Hematopoietic multipotent progenitor cell treated with erythropoietin and hydrocortisone succinate and interleukin-3 and kit ligand, for 6 days (in vitro differentiated cells): ENCODE measurements at places on chromosomes 6 and 20.

GRCh38 chr20:25197183-25197869, 1.8 kb downstream of the ENTPD6 start:
- DNase-seq, result peak; percentile 32

GRCh38 chr20:44651684-44652423, at the start of gene ADA:
Gene ADA (minus strand): TSS chr20:44651699. CDS start chr20:44651607, 92 bp downstream.
- DNase-seq, result peak; percentile 61

GRCh38 chr20:34512955-34513419, 3.2 kb upstream of the DYNLRB1 start:
- DNase-seq, result peak; percentile 84

- DNase-seq, result no peak
These were observed 19.0 kb downstream of the RAB44 start for GRCh38 chr6:36716476-36717093.

DNA sequence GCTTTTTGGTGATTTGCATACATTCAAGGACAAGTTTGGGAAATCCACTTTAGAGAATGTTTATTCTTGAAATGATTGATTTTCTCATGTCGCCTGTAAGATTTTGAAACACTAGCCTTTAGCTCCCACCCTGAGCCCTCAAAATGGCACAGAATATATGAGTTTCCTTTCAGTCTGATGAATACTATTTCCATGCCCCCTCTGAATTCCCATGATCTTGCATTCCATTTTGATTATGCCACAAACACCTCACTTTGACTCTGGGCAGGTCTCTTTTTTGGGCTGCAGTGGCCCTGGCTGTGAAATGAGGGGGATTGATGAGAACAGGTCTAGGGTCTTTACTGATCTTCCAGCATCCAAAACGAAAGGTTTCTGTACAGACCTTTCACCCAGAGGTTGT, 50.4 kb downstream of the SULF2 start:
- DNase-seq, result no peak

- DNase-seq, result peak; percentile 78
These were observed 26.9 kb downstream of the RBM38 start for GRCh38 chr20:57417830-57418780.

DNA sequence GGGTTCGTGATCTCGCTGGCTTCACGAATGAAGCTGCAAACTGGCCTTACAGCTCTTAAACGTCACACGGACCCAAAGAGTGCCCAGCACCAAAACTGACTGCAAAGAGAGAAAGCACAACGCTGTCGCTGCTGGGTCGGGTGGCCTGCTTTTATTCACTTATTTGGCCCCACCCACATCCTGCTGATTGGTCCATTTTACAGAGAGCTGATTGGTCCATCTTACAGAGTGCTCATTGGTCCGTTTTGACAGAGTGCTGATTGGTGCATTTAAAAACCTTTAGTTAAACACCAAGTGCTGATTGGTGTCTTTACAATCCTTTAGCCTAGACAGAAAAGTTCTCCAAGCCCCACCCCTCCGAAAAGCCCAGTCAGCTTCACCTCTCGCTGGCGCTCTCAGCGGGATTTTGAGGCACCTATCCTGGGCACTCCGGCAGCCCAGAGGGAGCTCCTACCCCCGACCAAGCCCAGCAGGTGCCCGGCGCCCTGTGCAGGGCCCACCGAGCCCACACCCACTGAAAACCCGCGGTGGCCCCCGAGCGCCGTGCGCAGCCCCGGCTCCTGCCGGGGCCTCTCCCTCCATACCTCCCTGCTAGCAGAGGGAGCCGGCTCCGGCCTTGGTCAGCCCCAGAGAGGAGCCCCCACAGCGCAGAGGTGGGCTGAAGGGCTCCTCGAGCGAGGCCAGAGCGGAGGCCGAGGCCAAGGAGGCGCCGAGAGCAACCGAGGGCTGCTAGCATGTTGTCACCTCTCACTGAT, 40.0 kb upstream of the SMAP1 start:
- no peak for DNase-seq

DNA sequence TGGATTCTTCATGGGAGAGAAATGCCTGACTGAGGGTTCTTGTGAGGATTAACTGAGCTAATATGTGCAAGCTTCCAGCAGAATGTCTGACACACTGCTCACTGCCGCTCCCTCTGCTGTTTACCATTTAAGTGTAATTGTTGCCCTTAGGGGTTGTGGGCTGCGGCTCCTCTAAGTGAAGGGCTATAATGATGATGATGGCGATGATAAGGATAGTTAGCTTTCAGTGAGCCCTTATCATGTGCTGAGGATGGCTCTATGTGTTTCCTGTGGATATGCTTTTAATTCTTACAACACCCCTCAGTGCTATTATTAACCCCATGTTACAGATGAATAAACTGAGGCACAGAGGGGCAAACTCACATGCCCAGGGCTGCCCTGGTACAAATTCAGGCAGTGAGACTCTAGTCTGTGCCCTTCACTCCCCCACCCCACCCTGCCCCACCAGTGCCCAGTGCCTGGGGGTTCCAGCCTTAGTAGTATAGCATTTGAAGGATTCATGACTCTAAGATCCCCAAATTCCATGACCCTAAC, 33.4 kb downstream of the TGM2 start:
- peak; percentile 44 for DNase-seq

DNA sequence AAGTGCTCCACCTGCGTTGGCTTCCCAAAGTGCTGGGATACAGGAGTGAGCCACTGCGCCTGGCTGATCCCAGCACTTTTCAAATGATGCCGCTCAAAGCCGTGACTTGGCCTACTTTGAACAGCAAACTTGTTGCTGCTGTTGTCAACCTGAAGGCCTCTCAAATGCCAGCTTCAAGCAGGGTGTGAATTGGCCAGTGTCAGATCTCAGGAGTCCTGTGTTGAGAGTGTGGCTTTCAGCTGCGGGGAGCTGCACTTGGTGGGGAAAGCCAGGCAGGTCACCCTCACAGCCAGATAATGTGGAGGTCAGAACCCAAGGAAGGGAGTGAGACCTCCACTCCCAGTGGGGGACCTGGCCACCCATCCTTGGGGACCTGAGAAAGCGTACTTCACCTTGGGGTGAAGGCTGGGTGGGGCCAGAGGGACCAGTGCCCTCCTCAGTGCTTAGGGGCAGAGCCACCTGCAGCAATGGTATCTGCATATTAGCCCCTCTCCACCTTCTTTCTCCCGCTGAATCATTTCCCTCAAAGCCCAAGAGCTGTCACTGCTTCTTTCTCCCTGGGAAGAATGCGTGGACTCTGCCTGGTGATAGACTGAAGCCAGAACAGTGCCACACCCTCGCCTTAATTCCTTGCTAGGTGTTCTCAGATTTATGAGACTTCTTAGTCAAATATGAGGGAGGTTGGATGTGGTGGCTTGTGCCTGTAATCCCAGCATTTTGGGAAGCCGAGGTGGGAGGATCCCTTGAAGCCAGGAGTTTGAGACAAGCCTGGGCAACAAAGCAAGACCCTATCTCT, 19.1 kb upstream of the PANK2 start:
- no peak for DNase-seq

DNA sequence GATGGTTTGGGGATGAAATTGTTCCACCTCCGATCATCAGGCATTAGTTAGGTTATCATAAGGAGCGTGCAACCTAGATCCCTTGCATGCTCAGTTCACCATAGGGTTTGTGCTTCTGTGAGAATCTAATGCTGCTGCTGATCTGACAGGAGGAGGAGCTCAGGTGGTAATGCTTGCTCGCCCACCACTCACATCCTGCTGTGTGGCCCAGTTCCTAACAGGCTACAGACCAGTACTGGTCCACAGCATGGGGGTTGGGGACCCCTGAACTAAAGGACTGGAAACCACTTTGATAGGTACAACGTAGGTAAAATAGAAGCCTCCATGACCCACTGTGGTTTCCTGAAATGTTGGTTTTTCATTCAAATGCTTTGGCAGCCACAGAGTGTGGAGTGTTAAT, 109.3 kb upstream of the PROKR2 start:
- no peak for DNase-seq

DNA sequence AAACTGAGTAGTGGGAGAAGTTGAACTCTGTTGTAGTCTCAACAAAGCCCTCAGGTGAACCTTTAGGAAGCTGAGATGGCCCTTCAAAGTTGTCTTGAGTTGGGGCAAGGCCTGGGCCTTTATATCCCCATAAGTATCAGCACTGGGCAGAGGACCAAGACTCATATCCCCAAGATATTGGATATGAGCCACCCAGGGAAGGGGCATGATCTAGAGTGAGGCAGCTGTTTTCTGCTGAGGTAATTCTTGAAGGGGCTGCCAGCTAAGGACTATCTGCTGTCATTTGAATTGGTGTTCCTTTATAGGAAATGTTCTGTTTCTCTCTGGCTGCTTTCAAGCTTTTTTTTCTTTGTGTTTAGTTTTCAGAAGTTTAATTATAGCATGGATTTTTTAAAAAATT, 140.7 kb upstream of the FLRT3 start:
- DNase-seq, result no peak

GRCh38 chr20:17507032-17507431, 24.1 kb downstream of the BFSP1 start:
- DNase-seq, result peak; percentile 92

DNA sequence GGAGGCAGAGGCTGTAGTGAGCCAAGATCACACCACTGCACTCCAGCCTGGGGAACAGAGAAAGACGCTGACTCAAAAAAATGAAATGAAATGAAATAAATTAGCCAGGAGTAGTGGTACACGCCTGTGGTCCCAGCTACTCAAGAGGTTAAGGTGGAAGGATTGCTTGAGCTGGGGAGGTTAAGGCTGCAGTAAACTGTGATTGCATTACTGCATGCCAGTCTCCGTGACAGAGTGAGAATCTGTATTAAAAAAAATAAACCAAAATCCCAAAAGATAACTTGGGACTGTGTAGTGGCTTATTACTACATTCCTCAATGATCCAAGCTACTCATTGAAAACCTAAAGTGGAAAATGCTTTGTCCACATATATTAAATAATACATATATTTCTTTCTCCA, 87.0 kb downstream of the SGK1 start:
- DNase-seq, result no peak

DNA sequence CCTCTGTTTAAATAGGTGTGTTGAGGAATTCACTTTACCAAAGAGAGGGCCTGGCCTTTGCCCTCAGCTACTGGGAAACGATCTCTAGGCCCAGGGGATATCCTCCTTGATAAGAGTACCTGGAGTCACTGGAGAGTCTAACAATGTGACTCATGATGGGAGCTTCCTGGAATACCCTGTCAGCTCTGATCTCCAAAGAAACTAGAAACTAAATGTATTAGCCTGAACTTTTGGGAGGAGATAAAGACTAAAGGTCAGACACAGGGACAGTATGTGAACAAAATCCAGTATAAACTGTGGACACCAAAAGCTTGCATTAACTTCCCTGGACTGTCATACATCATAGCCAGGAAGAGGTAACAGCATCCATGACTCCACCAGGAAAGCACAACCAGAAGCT, 148.5 kb downstream of the RNGTT start:
- DNase-seq, result no peak

- DNase-seq, result no peak
These were observed 63.5 kb downstream of the SLC2A10 start for GRCh38 chr20:46772901-46773300.

DNA sequence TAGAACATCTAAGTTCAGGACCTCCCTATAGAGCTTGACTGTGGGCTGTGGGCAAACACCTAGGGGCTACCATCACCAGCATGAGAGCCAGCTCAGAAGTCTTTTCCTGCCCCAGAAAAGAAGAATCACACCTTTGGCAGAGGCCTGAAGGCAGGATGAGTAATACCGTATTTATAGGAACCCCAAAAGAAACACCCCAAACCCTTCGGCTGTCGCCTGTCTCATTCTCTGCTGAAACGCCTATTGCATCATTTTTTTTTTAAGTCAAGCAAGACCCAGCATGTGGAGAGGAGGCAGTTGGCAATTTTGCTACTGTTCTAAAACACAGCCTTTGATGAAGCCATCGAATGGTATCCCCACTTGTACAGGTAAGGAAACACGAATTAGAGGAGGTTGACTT, 436.4 kb downstream of the TFAP2A start:
- DNase-seq, result no peak

GRCh38 chr6:144305985-144306384, 20.9 kb downstream of the UTRN start:
- DNase-seq, result no peak

GRCh38 chr20:44309763-44310663, 989 bp downstream of the FITM2 start:
- peak; percentile 65 for DNase-seq

- DNase-seq, result no peak
These were observed 696.5 kb upstream of the FLRT3 start for GRCh38 chr20:15033891-15034290.

DNA sequence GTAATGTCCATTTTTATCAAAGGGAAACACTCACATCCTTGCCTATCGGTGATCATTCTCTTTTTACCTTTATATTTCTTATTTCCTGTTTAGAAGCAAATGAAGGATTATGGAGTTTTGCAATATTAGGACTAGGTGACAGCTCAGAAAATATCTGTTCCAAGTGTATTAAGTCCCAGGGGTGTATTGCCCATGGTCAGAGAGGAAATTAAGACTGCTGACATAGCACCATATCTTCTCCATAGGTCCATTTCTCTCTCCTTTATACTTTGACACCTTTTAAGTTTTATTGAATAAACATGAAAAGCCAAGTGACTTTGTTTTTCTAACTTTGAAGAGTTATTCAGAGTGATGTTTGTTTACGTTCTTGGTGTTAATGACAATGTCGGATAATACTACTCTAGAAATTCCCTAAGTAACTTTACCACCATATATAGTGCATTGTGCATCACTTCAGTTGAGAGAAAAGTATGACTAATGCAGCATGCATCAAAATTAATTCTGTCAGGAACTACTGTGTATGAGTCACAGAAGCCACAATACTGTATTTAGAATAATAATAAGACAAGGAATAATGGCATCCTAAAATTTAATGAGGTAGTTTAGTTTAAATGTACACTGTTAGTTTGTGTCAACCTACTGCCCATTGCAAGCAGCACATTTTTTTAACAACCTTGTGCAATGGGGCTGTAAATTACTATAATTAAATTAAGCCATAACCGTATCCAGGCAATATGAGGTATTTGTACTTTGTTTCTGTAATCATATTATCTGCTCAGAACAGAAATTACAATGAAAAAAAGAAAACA, 474.4 kb upstream of the RNF217 start:
- DNase-seq, result no peak

- no peak for DNase-seq
These were observed 305.0 kb upstream of the POU3F2 start for GRCh38 chr6:98529364-98529763.

GRCh38 chr20:2706688-2707352, 14.2 kb downstream of the EBF4 start:
- DNase-seq, result no peak

- no peak for DNase-seq
These were observed 131.1 kb downstream of the PHACTR3 start for GRCh38 chr20:59735486-59735885.

- DNase-seq, result no peak
These were observed 2.5 kb downstream of the CCR6 start for GRCh38 chr6:167125410-167125809.

DNA sequence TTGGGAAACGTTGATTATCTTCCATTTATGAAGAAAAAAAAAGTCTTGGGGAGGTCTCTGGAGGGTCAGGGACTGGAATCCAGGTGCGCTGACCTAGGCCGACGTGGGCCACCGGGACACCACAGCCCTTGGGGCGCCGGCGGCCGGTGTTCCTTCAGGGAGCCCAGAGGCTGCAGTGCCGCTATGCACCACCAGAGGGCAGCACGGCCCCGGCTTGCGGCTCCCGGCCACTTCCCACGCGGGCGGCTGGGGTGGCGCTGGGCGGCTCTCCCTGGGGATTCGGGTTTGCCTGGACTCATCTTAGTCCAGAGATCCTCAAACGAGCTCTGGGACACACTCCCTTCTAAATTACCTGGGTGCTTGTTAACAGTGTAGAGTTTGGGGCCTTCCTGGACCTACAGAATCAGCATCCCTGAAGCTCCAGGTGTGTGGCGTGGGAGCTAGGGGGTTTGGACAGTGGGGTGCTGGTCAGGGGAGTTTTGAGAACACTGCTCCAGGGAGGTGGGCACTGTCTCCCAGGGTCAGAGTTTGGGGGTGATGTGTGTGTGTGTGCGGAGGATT, 23.0 kb upstream of the GTSF1L start:
- DNase-seq, result peak; percentile 72
